Esophagus muscularis mucosa (tissue), 4 donors: ENCODE measurements at places on chromosomes 2 and 18. TPM values are rescaled to one million over a fixed set of nuclear protein-coding genes. Genes with fewer than 3 reads are reported as not detected.
A peak's percentile ranks its signal among the peaks of the same experiment; 100 is the strongest.

CROCC2 gene
- not detected for total RNA-seq

SCN3A gene
- total RNA-seq: 1.2 TPM

CPLX4 gene
- total RNA-seq: not detected

TMEM237 gene
- 14.5 TPM for total RNA-seq

CCDC148 gene
- 3.2 TPM for total RNA-seq

PLCL1 gene
- 86.2 TPM for total RNA-seq

SRD5A2 gene
- not detected for total RNA-seq

RNF103 gene
- total RNA-seq: 43.8 TPM

FAM110C gene
- 1.2 TPM for total RNA-seq

CCDC178 gene
- 1.2 TPM for total RNA-seq

PDCD1 gene
- total RNA-seq: 0.83 TPM

LYG2 gene
- not detected for total RNA-seq

- peak; percentile 31 for DNase-seq
Measured at GRCh38 chr2:72008608-72009007, 139.1 kb downstream of the CYP26B1 start.

DNA sequence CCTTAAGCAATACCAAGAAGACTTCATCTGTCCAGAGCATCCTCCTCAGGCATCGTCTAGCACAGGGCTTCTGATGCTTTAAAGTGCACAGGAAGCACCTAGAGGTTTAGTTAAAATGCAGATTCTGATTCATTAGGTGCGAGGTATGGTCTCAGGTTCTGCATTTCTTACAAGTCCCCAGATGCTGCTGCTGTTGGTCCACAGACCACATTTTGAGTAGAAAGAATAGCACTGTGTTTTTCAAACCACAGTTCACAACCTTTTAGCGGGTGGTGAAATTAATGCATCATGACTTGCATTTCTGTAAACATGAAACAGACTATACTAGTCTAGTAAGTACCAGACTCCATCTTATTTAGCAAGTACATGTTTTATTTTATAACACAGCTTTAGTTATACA is 134.6 kb downstream of the TMEFF2 start:
- DNase-seq: no peak

DNA sequence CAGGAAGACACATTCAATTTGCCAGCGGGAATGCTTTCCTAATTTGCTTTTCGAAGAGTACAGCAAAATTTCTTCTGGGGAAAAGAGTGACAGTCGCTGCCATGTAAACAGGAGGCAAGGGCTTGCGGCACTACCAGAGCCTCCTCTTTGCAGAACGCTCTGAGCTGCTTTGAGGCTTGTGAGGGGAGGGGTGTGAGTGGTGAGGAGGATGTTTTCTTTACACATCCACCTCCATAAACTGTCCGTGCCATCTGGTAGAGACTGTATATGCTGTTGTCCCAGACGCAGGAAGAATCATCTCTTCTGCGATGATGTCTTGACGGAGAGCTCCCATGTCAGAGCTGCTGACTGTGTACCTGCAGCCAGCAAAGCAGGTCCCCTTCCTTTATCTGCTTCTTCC is 138.0 kb downstream of the SOCS6 start:
- DNase-seq: no peak

DNA sequence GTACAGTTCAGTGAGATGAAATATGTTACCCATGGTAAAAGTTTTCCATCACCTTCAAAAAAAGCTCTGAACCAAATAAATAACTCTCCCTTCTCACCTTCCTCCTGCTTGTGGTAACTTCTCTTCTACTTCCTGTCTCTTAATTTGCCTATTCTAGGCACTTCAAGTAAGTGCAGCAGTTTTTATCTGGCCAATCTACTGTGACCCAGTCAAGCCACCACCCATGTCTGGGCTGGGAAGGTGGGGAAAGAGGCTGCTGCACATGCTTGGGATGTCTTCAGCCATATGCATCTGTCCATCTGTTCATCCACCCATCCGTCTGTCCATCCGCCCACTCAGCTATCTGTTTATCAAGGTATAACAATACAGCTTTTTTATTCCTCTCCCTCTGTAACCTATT is 31.6 kb downstream of the ZNF532 start:
- no peak for DNase-seq

DNA sequence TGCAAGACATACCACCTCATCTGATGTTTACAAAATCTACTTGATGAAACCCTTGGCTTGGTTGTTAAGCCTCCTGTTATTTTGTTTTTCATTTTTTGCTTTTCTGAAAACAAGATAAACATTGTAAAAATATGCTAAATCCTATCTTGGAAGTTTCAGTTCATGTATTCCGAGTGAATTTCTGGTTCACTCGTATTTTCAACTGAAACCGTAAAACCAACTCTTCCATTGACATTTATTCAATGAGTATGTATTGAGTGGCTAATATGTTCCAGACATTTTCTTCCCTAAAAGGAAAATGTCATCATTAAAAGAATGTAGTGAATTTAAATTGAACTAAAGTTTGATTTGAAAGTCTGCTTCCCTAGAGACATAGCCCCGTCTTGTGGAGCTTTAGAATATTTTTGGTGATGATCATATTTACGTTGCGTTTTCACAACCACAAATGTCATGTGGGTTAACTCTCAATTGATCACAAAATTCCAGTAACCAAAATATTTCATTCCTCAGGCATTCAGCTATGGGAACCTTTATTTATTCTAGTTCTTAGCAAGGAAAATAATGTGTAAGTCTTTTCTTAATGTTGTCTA is 204.2 kb downstream of the MBD2 start:
- no peak for DNase-seq

DNA sequence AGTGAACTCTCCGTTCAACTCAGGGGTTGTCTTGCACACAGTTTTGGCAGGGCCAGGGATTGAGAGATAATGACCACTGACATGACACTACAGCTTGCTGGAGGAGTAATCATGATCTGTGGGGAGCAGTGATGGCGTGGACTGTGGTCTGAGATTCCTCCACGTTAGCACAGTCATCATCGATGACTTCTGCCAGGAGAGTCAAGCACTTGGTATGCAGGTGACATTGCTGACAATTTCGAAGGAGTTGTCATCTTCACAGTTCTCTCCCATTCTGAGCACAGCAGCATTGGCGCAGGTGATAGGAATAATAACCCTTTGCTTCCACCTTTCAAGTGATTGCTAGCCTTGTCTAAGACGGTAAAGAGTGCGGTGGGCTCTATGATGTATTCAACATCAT is 79.8 kb downstream of the SGPP2 start:
- DNase-seq: no peak

- no peak for DNase-seq
Measured at GRCh38 chr2:46421361-46421760, 58.0 kb upstream of the TMEM247 start.

DNA sequence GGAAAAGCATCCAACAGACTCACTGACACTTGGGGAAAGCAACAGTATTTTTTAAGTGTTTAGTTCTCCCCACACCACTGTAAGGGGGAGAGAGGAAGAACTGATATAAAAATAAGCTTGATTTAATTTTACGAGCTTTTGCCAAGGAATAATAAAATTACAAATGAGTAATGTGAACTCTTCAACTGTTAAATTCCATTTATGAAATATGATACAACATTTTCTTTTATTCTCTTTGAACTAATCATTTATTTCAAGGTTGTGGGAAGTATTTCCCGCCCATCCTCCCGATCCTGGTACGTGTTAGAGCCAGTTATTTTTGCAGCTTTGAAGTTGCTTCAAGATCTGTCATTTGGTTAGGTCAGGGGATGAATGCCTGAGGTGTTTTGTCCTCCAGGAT is 35.2 kb downstream of the WDPCP start:
- DNase-seq: no peak

GRCh38 chr2:124163840-124164239 is 138.8 kb downstream of the CNTNAP5 start:
- no peak for DNase-seq

DNA sequence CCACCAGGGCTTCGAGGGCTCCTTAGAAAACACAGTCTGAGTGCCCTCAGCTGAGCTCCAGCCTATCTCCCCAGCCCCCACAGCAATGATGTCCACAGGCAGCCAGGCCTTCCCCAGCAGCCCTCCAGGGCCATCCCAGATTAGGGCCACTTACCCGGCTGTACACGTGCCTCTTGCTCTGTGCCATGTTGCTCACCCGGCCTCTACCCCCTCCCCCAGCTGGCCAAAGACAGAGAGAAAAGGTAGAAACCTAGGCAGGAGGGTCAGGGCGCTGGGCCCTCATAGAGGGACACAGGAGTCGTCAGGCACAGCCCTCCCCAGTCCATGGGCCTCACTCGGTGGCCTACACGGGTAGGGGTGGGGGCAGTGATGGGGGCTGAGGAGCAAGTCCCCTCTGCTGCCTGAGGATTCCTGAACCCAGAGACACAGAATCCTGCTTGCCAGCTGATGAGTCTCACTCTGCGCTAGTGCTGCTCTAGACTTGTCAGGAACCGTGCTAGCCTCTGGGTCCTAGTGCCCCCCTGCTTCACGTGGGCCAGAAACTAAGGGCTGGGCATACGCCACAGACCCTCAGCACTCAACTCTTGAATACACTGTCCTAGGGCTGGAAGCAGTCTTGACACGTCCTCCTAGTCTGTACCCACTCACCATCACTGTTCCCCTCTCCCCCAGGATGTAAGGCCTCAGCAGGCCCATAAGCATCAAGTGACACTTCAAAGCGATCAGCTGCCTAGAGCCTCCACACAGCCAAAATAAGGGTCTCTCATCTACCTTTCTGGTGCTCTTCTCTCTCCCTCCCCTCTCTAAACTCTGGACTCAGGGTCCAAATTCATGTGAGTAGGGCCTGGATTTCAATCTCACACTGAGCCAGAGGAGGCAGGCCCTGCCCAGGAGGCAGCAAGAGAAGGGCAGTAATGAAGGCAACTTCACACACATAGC is at the start of gene DCTN1:
Gene DCTN1, minus strand, starts transcription at position 461 of the 939 bp plus-strand sequence. Its CDS starts 274 bp downstream, at position 187.
- no peak for DNase-seq

DNA sequence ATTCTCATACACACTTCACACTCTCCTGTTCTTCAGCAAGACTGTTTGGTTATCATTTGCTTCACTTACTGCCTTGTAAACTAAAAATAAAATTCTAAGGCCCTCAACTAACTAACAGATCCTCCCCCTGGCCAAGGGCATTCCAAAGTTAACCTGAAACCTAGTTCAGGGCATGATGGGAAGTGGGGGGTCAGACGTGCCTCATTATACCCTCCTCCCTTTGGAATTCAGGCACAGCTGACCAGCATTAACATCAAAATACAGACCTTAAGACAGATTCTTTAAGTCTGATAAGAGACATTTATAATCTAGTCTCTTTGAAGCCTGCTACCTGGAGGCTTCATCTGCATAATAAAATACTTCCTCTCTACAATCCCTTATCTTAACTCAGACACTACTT is 221.0 kb downstream of the NOL4 start:
- DNase-seq: no peak

GRCh38 chr2:176729706-176730569 is 460.7 kb downstream of the MTX2 start:
- no peak for DNase-seq

- DNase-seq: no peak
Measured at GRCh38 chr2:152175012-152175367, 573 bp downstream of the STAM2 start.

DNA sequence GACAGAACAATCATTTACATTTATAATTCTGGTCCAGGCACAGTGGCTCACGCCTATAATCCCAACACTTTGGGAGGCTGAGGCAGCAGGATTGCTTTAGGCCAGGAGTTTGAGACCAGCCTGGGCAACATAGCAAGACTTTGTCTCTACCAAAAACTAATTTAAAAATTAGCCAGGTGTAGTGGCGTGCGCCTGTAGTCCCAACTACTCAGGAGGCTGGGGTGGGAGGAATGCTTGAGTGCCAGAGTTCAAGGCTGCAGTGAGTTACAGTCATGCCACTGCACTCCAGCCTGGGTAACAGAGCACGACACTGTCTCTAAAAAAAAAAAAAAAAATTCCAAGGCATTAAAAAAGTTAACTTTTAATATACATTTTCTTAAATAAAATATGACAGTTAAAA is 88.1 kb downstream of the PLEKHM3 start:
- no peak for DNase-seq

DNA sequence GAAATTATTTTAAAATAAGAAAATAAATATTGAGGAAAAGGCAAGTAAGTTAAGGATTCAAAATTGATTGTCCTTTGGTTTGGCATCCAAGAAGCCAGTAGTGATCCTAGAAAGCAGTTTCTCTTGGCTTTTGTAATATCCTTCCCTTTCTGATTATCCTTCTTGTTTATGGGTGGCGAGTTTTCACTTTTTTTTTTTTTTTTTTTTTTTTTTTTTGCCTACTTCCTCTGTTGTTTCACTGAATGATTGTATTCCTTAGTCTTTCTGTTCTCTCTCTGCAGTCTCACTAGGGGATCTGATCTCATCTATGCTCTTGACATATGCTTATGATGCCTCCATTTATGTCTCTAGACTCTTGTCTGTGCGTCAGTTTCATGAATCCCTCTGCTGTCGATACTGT is 4.2 kb downstream of the NAPG start:
- no peak for DNase-seq

- DNase-seq: no peak
Measured at GRCh38 chr2:72012886-72013574, 134.6 kb downstream of the CYP26B1 start.

DNA sequence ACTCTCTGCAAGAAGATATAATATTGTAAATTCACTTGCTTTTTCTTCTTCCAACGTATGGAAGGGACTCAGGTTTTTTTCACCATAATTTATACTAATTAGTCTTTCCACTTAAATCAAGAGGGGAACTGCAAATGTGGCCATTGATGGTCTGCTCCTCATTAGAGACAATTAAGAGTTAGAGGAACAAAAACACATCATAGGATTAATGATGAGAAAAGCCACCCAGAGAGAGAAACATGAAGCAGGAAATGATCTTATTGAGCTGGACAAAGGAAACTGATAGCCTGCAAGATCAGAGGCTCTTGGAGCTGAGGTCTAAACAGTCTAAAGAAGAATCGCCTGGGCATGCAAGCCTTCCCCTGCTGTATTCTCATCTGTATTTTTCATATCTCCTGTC is 151.2 kb upstream of the NRP2 start:
- DNase-seq: no peak

GRCh38 chr2:226477221-226478108 is 322.2 kb downstream of the IRS1 start:
- no peak for DNase-seq

GRCh38 chr2:195318440-195319111 is 338.4 kb upstream of the SLC39A10 start:
- DNase-seq: no peak

GRCh38 chr2:121189661-121190381 is 95.2 kb downstream of the TFCP2L1 start:
- no peak for DNase-seq

GRCh38 chr2:29987146-29987545 is 65.8 kb upstream of the ALK start:
- peak; percentile 78 for DNase-seq

DNA sequence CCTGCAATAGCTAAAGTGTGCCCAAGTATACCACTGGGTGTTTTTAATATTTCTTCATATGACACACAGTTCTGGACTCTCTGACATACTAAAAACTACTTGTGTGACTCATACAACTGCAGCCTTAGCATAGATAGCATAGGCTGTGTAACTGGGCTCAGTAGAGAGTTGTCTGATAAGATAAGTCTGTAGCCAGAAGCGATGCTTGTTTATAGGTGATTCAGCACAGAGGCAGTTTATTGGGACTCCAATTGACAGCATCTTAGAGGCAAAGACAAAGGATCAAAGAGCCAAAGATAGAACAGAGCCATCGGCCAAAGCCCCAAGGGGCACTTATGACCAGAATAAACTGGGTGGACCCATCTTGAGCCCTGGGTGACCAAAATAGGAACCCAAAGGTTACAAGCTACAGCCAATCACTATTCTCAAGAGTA is 42.3 kb downstream of the AAK1 start:
- peak; percentile 29 for DNase-seq
